NCI-H2081 treated with DMSO at 0.1 percent for 48 hours (cell line): ENCODE measurements at places on chromosomes 3 and 15.

DNA sequence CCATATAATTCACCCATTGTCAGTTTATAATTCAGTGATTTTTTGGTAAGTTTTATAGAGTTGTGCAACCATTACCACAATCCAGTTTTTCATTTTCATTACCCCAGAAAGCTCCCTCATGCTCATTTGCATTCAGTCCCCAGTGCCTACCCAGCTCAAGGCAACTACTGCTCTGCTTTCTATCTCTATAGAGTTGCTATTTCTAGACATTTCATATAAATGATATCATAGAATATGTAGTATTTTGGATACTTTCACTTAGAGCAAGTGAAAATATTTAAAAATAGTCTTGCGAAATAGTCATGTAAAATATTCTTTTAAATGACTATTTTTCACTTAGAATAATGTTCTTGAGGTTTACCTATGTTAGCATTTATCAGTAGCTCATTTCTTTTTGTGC lies 42.1 kb downstream of the ZNF654 start:
- DNase-seq, result no peak

GRCh38 chr15:63191895-63192618 lies 2.7 kb downstream of the RAB8B start:
- DNase-seq, result no peak

GRCh38 chr3:39457361-39457760 lies 10.1 kb upstream of the MOBP start:
- DNase-seq, result no peak

DNA sequence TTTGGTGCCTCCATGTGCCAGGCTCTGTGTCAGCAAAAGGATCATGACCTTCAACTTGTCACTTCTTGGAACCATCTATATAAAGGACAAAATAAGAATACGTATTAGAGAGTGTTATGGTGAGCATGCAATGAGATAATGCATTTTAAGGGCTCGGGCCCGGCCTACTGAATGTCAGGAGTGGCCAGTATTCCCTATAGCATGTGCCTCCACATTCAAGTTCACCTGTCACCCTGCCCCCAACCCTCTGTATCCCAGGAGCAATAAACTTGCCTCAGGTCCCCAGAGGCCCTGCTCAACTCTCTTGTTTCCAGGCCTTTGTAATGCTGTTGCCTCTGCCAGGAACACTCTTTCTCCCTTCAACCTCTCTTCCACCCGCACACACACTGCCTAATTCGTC lies 90.2 kb upstream of the SLC6A11 start:
- DNase-seq, result no peak

- DNase-seq, result no peak
Observed at GRCh38 chr3:182861348-182861747, 68.0 kb downstream of the ATP11B start.

DNA sequence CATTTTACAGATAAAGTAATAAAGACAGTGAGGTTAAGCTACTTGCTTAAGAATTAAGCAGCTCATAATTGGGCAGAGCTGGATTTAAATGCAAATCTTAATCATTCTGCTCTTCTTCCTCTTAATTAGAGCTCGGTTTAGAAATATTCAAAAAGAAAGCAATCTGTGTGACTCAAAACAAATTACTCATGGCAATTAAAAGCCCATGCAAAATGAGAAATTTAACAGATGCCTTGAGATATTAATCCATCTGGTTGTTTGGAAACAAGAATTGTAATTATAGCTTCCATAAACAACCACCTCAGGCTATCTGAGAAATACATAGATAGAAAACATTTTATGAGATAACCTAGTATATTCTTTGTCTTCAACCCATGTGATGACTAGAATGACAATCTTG lies 44.2 kb upstream of the DCBLD2 start:
- DNase-seq, result no peak

DNA sequence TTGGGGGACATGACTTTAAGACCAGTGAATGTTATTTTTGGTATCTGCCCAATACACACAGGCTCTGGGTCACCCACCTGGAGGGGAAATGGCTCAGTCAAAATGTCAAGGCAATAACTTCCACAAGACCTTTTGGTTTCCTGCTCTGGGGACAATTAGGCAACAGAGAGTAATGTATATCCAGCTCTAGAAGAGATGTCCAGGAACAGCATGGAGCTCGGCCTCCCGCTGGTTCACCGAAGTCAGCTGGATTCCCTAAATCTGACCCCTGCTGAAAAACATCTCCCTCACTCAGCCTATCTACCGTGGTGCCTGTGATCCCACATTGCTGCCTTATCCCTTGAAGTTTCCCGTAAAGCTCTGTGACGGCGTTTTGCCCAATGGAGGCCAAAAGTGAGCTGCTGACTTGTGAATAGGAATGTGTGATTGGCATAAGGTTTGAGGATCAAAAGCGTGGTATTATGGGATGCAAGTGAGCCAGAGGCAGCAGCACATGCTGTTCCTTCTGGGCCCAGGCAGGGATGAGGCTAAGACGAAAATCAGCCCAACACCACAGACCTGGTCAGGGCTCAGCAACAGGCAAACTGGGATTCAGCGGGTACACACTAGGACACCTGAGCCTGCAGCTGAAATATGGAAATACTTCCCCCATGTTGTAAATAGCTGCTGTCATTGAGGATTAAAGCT lies 47.2 kb upstream of the SLC6A11 start:
- DNase-seq, result no peak

DNA sequence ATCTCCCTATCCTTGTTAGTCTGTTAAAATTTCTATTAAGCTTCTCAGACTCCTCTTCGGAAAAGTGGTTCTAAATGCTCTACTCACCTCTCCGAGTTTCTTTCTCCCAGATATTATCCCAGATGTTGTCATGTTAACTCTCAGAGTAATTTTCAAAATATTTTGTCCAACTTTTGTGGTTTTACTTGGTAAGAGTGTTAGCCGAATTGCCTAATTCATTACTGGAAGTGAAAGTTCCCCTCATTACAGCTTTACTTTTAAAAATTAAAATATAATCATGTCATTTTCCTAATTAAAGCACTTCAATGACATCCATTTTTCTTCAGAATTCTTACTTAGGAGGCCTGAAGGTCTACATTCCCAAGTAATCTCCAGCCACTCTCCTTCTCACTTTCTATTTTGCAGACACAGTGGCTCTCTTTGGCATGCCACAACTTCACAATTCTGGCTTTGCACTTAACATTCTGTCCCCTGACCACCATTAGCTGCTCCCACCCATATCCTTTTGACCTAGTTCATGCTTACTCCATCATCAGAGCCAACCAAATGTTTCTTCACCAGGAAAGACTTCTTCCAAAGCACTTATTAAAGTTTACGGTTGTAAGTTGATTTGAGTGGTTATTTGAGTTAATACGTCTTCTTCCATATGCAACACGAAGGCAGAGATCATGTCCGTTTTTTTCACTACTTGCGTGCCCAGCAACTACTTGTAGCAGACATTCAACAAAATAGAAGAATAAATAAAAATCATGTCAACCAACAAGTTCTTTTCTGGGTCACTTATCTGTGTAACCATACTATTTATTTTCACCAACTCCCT lies 10.2 kb upstream of the TIPARP start:
- DNase-seq, result no peak

GRCh38 chr15:91102546-91103330 lies 2.7 kb downstream of the SV2B start:
- DNase-seq, result no peak

GRCh38 chr15:75213768-75214221 lies 12.1 kb downstream of the C15orf39 start:
- DNase-seq, result no peak

DNA sequence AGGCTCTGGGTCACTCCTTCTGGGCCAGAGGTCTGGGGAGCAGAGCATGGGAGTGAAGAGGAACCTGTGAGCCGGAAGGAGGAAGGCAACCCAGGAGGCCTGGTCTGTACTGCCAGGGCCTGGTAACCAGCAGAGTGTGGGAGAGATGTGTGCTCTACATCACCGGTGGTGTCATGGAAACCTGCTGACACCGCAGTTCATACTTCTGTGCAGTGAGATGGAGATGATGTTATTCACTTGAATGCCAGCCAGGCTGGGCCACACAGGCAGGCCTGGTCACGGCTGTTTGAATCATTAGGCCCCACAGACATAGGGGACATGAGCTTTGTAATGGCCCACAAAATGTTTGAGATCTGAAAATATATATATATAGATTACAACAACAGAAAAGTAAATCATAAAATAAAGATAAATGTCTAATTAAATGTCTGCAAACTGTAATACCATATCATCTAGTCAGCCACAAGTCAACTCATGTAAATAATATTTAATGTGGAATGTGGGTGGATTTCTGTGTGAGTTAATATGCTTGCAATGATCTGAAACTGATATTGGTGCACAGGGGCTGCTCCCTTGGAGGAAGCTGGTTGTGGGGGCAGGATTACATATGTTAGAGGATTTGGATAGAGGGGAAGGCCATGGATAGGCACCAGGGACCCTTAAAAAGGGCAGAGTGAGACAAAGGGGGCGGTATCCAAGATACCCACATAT lies 108.5 kb upstream of the PFN2 start:
- no peak for DNase-seq

GRCh38 chr3:156148946-156149381 lies 28.6 kb downstream of the KCNAB1 start:
- DNase-seq, result no peak

DNA sequence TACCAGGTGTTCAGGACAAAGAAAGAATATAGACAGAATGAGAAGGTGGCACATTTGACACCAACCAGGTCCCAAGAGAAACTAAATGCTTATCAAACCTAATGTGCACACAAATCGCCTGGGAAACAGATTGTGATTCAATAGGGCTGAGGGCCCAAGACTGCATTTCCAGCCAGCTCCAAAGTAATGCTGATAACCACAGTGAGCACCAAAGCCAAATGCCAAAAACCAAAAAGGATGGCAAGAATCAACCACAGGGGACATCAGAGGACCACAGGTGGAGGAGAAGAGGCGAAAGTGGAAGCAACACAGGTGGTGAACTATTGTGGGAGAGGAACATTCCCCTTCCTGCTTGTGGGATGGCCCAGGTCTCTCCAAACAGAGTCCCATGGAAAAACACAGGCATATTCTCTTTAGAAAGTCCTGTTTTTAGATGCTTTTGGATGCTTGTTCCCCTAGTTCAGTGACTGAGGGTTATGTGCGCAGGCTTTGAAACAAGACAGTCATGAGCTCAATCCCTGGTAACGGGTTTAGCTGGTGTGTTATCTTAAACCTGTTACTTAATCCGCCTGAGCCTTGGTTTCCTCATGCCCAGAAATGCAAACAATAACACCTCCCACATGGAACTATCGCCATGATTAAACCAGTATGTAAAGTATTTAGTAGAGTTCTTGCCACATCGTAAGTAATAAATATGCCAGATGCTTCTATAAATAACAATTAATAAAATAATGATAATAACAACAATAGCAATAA lies 241.7 kb downstream of the ATP8B4 start:
- DNase-seq, result no peak

- no peak for DNase-seq
Observed at GRCh38 chr15:78943692-78944091, 1.2 kb downstream of the CTSH start.

DNA sequence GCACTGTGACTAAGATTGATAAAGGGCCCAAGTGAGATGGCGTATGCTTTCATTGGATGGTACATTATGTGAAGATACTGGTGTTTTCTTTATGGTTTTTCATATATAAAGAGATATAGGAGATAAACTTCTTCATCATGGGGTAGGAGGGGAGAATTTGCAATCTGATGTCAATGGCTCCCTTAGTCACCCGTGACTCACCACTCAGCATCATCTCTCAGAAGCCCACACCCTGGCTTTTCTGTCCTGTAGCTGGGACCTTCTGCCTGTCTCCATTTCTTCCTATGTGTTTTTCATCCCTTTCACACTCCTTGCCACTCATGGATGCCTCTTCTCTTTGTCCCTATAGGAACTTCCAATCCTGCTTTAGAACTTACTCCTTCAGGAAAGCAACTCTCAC lies 114.3 kb upstream of the SEMA6D start:
- no peak for DNase-seq

DNA sequence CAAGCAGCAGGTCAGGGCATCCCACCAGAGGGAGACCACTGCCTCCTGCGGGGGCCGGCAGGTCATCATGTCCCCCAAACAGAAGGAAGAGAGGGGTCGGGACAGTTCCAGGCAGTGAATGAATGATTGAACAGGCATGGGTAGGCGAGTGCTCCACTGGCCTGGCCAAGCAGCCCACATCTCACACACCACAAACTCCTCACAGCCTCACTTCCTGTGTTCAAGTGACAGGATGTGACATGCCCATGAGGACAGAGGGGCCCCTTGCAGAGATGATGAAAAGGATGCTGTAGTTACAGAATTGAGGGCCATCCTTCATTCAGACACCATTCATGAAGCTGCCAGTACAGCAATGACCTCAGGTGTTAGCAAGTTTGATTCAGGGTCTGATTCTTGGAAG lies 3.7 kb downstream of the IQSEC1 start:
- no peak for DNase-seq

GRCh38 chr15:86654501-86654900 lies 574.8 kb downstream of the AGBL1 start:
- no peak for DNase-seq

DNA sequence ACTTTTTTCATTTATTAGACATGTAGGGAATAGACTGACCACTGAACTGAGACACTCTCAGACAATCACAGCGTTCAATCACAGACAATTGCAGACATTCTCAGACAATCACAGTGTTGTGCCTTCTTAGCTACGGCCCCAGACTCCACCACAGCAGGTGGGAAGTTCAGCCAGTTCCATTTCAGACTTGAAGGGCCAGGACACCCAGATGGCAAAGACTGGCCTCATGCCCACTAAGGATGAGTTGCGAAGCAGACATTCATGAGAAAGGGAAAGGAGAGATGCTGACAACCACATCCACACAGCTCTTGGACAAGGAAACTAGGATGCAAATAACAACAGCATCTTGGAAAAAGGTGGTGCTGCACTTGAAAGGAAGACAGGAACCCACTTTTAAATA lies 21.9 kb upstream of the ALDH1L1 start:
- no peak for DNase-seq

DNA sequence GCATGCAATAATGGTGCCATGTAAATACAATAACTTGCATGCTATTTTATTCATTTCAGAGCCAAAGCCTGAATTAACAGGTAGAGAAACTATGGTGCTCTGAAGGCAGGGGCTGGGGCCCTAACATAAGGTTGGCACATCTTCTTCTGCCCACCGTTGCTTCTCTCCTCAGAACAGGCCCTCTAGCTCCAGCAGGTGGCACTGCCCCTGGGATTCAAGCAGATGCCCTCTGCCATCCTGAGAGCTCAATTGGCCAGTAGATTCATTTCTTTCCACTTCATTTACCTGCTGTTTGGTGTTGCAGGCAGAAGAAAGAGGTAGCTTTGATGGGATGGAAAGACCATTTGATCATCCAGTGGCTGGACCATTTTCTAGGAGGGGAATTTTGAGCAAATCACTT lies 130.5 kb downstream of the FOXB1 start:
- DNase-seq, result no peak

GRCh38 chr3:96209699-96210098 lies 604.7 kb upstream of the EPHA6 start:
- no peak for DNase-seq
